ENCODE measurements at places on chromosomes 12 and 14.

DNA sequence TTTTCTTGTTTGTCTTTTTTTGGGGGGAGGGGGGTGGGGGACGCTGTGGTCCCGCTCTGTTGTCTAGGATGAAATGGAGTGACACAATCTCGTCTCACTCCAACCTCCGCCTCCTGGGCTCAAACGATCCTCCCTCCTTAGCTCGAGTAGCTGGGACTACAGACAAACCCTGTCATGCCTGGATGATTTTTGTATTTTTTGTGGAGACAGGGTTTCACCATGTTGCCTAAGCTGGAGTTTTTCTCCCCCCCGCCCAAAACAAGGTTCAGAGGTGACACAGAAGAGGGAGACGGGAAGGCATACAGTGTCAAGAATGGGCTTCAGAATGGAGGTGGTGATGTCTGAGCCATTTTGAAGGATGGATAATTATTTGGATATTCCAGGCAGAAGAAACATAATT, 116.9 kb upstream of the ATF1 start:
- DNase-seq: no peak

GRCh38 chr14:68214431-68214830, 394.9 kb downstream of the RAD51B start:
- DNase-seq: no peak

DNA sequence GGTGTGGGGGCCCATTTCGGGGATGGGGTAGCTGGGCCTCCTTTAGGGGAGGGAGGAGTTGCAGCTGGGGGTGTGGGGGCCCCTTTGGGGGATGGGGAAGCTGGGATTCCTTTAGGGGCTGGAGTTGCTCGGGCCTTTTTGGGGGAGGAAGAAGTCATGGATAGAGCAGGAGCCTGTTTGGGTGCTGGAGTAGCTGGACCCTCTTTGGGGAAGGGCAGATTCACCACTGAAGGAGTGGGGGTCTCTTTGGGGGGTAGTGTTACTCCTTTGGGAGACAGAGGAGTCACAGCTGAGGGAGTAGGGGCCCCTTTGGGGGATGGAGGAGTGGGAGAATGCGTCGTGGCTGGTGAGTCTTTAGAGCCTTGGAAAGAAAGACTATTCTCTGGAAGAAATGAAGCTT, 6.5 kb downstream of the NACA start:
- no peak for DNase-seq

GRCh38 chr12:28089338-28089737, 100.9 kb upstream of the CCDC91 start:
- no peak for DNase-seq

DNA sequence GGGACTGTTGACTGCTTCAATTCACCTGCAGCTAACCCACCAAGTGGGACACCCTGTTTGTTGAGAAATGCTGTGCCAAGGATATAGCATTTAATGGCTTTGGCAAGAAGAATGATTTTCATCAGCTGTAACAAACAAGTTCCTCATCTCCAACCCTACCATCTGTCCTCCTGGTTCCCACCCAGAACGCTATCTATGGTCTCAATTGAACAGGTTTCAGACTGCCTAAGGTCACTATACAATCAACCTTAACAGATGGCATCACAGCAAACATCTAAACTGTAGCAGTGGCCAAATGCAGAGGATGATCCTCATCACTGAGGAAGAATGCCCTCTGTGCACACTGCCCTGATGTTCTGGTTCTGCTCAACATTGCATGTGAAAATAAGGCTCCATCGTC, 546.2 kb upstream of the FOXG1 start:
- DNase-seq: no peak

GRCh38 chr12:7678744-7679143, 13.0 kb upstream of the APOBEC1 start:
- no peak for DNase-seq

DNA sequence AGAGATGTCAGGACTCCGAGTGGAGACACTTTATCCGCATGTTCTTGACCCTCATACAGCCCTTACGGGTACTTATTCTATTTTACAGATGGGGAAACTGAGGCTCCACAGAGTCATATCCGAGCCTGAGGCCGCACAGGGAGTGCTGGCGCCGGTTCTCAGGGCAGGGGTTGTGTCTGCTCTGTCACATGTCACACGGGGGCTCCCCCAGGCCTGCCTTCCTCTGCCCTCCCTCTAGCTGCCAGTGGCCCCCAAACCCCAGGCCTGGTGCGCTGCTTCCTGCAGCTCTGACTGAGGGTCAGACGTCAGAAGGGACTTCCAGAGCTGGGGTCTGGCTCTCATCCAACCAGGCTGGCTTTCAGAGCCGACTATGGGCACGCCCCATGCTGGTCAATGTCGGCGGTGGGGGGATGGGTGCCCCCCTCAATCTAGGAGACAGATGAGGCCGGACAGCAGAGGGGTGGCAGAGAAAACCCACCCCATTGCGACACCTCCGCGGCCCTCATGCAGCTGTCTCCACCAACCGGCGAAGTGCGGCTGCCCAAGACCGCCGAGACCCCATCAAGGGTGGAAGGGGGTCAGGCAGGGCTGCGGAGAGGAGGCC, 811 bp upstream of the INF2 start:
- DNase-seq: peak; percentile 62

DNA sequence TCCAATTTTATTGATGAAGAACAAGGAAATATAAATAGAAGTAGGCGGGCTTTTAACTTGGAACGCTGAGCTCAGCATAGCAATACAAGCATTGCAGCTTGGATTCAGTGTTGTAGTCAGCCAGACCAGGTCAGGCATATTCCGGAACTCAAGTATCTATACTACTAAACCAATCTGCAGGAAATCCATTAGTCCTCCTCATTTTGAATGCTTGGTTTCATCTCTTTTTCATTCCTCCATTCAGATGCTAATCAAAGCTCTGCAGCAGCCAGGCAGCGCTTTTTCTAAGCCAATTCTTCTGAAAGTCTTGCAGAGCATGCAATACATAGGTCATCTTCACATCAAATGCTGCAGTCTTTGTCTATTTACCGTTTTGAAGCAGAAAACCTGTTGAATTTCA, 49.0 kb downstream of the KIF21A start:
- DNase-seq: no peak

GRCh38 chr14:22897357-22897756, 14.3 kb downstream of the REM2 start:
- DNase-seq: no peak

DNA sequence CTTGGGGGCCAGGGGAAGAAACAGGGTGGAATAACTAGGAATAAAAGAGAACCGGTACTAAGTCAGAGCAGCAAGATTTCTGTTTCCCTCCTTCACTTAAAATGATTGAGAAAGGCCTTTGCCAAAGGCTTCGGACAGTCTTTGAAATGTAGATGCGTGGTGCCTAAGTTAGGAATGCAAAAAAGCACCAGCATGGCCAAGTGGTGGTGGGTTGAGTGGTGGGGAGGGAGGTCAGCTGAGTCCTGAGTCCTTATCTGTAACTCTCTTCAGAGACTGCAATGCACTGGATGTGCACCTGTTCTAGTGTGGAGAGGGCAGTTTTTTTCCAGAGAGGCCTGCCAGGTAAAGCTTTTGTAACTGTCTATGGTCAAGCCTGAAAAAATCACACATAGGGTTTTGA, 919.9 kb downstream of the FSCB start:
- no peak for DNase-seq

- DNase-seq: no peak
Measured at GRCh38 chr12:97476255-97476654, 13.7 kb downstream of the RMST start.

DNA sequence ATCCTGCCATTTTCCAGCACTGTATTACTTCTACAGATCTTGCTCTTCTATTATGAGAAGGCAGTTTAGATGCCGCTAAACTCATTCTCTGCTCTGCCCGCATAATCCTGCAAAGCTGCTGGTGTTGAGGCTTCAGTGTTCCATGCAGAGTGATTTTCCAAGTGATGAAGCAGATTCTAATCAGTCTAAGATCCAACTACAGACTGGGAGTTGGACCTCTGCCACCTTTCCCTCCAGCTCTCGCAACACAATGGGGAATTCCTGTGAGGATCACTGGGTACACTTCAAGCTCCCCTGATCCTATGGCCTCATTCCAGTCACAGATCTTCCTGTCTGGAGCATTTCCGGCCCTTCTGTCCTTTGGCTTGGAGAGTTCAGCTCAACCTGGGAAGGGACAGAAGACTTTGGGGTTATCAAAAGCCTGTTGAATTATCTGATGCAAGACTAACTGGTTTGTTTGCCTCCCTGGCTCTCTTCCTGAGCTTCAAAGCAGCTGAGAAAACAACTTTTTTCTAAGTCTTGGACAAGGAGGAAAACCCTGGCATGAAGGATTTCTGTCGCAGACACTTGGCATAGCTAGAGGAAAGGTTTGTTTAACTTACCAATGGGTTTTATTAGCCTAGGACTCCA, 333.9 kb downstream of the ZFP36L1 start:
- DNase-seq: peak; percentile 39

GRCh38 chr14:39034481-39035296, 68.3 kb downstream of the SEC23A start:
- no peak for DNase-seq

DNA sequence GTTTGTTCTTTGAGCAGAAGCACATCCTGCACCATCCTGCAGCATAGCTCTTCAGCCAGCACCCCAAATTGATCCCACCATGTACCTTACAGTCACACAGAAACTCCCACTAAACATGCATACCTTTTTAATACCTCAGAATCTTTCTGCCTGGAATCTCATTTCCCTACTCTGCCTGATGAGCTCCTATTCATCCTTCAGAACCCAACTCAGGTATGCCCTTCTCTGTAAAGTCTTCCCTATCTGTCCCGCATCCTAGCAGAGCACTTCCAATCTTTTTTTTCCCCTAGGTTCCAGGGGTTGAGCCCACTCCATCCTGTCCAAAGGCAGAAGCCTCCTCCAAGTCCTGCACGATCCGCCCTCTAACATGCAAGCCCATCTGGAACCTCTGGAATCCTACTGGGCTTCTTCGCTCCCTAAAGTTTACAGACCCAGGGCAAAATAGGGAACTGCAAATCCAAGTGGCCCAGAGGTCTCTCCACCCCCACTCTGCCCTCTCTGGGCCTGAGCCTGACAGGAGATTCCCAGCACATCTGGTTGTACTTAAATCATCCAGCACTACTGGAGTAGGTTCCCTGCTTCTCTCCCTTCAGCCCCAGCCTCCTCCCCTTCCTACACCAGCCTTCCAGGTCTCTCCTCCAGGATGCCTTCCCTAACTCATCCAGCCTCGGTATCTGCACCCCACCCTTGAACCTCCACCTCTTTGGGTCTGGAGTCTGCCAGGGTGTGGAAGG, 4.1 kb upstream of the FIGNL2 start:
- DNase-seq: no peak

GRCh38 chr14:105894125-105894977, 368.0 kb downstream of the TMEM121 start:
- DNase-seq: no peak

DNA sequence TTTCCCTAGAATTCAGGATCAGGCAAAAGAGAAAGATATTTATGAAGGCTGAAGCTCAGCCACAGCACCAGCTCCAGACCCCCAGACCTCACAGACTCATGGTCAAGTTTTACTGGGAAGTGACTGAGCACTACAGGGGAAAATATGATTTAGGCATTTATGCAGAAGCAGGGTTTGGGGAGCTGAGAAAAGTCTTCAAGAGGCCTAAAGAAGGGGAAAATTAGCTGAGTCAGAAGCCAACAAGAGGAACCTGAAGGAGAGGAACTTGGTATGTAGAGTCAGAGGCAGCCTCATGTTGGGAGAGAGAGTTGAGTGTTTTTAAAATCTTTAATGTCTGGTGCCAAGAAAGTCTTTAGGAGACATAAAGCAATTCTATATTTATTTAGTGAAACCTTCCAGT, 63.0 kb downstream of the FOS start:
- no peak for DNase-seq

DNA sequence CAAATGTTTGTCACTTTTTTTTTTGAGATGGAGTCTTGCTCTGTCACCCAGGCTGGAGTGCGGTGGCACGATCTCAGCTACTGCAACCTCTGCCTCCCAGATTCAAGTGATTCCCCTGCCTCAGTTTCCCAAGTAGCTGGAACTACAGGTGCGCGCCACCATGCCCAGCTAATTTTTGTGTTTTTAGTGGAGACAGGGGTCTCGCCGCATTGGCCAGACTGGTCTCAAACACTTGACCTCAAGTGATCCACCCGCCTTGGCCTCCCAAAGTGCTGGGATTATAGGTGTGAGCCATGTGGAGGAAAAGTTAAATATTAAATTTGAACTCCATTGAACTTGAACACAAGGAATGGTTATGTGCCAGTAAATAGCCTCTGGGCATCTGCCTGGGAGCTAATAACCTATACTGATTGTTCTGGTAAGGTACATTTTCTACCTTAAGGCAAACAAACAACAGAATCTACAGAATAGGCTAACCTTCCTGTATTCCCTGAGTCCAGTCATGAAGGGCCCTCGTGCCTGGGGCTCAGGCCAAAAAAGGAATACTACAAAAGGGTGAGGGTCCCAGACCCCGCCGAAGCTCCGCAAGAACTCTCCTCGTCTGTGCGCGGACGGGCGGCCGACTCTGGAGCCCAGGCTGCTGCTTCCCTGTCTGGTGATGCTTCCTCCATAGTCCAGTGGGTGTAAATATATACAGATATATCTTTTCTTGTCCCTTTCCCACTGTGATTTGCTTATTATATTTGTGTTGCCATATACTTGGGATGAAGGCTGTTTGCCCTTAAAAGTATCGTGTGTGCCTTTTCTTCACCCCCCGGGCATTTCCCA, 74.0 kb upstream of the EIF5 start:
- DNase-seq: no peak

DNA sequence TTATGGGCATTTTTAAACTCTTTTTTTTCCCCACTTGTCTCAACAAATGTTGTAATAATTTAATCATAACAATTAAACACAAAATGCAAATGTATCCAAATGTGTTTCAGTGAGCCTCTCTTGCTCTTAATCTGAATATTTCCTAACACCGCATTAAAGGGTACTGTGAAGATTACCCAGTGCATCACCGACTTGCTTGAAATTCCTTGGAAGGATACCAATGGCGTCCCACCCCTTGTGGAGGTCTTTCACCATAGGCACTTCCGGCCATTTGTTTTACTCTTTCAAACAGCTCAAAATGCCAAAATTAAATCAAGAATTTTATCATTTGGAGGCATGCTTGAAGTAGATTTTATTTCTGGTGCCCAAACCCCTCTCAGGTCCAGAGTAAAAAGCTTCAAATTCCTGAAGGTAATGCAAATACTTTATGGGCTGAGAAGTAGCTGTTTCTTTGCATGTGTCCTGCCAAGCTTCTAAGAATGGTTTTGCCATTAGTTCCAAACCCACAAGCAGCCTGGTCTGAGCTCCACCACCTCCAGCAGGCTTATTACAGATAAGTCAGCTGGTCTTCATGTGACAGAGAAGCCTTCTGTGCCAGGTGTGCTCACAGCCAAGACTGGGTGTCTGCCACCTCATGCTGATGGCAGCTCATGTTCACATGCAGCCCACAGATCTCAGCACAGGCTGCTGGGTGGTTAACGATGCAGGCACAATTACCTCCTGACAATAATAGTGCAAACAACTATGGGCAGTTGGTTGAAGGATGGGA, 16.4 kb upstream of the NUDT4 start:
- DNase-seq: peak; percentile 85

DNA sequence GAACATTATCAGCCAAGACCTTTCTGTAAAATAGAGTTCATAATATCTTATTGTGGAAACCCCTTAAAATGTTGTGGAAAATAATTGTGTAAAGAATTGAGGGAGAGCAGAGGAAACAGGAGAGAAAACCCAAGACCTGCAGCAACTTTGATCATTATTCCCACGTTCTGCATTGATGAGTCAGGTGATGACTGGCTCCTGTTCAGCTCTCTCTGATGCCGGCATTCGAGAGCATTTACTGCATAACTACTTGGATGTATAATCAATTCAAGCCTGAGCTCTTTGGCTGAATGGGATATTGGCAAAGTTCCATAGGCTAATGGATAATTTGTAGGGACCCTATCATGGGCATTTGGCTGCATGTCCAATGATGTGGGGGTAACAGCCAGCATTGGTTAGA, 176.3 kb upstream of the ARID2 start:
- no peak for DNase-seq
